ENCODE measurements at places on chromosomes 3 and 15.
A peak's percentile ranks its signal among the peaks of the same experiment; 100 is the strongest.

DNA sequence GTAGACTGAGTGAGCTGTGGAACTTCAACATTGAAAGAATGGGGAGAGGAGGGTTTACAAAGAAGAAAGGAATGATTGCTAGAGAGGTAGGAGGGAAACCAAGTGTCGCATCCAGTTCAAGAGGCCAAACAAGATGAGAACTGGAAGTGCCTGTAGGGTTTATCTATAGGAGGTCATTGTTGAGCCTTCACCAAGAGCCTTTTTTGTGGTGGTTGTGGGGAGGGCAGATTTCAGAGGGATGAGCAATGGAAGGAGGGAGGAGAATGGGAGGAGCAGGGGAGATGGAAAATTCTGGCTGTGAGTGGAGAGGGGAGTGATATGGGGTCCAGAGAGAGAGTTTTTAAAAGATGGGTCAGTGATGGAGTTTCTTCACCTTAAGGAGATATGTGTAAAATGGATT, 8.5 kb downstream of the PDIA5 start:
- no peak for DNase-seq

- DNase-seq = peak; percentile 75
These were observed 90.7 kb downstream of the TMEM266 start for GRCh38 chr15:76150513-76150912.

DNA sequence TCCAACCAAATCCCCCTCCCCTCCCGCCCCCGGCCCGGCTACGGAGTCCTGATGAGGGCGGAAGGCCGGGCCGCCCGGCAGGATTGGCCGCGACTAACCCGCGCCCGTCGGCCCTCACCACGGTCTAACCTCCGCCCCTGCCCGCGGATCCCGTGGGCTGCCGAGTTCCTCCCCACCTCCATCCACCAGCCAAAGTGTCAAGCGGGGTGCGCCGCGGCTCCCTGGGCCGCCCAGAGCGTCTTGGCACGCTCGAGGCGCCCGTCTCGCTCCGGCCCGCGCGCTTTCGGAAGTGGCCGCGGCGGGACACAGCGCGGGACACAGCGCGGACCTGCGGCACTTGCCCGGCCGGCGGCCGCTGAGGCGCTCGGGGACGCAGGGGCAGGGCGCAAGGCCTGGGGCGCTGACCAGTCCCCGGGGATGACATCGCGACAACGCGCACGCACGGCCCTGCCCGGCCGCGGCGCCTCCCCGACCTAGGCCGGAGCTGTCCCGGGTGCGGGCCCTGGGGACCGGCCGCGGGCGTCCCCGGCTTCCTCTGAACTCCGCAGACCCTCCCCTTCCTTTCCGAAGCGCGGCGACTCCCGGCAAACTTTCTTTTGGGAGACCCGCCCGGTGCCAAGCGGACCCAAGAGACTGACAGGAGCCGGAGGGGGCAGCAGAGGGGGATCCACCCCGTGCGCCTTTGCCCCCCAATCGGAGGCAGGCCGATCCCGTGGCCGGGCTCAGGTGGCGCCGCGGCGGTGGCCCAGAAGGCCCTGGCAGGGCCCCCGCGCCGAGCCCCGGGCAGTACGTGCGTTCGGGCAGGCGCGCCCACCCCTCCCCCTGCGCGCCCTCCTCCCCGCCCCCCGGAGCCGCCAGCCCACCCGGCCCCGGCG, 112.8 kb upstream of the ICE2 start:
- DNase-seq = no peak

- DNase-seq = no peak
These were observed 70.6 kb downstream of the ACAP2 start for GRCh38 chr3:195372220-195372619.

GRCh38 chr3:194828116-194828515, 142.4 kb downstream of the FAM43A start:
- no peak for DNase-seq

GRCh38 chr15:25871403-25871802, 8.3 kb upstream of the ATP10A start:
- DNase-seq = no peak

GRCh38 chr3:143831208-143831607, 17.1 kb downstream of the SLC9A9 start:
- DNase-seq = no peak

GRCh38 chr3:191019855-191020254, 157.4 kb upstream of the GMNC start:
- DNase-seq = no peak

DNA sequence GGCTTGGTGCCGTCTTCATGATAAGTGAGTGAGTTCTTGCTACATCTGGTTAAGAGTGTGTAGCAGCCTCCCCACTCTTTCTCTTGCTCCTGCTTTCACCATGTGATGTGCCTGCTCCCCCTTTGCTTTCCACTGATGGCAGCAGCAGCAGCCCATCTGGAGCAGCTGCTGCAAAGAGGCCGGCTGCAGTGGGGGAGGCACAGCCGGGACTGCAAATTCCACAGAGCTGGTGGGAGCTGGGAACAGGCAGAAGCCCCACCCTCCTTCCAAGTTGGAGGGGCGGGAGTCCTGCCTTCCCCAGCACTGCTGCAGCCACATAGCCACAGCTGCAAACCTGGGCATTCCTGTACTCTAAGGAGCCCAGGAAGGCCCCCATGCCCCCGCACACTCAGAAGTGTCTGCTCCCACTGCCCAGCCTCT, 62.8 kb upstream of the IMPG2 start:
- no peak for DNase-seq

DNA sequence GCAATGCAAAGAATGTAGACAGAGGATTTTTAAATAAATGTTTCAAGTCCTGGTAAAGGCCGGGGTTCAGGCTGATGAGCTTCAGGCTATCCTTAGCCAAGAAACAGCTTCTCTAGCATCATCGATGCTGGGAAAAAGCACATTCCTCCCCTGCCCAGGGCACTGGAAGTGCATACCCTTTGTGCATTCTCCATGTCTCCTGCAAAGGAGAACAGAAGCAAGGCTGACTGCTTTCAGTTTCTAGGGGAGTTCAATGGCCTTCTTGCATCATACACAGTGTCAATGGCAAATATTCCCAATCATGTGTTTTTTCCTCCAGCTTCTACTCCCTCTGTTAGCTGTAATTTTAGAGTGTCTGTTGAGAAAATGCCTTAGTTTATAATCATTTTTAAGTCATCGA, 59.9 kb downstream of the GPR176 start:
- no peak for DNase-seq

GRCh38 chr3:172991424-172991996, 149.5 kb downstream of the SPATA16 start:
- DNase-seq = no peak

- DNase-seq = no peak
These were observed 99.9 kb downstream of the CACNA1D start for GRCh38 chr3:53594276-53594675.

Measured in spinal cord (tissue), 10 donors.